Activated T-cell treated with anti-CD3 and anti-CD28 coated beads for 1 hour (primary cell): ENCODE measurements at places on chromosomes 2 and 18.

DNA sequence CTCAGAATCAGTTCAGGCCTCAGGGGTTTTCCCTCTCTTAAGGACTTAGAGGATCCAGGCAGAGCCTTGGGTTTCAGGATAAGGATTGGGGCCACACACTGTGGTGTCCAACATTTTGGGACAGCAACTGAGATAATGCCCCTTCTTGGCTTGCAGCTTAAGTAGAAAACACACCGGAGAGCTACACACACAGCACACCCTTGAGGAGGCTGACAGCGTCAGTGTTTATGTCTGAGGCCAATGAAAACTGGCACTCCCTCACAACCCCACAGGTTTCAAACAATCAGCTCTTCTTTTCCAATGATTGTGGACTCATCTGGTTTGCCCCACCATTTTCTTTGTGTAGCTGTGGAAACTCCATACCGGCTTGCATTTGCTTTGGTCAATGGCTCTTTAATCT is 257.7 kb downstream of the CDCA7 start:
- DNase-seq: no peak

DNA sequence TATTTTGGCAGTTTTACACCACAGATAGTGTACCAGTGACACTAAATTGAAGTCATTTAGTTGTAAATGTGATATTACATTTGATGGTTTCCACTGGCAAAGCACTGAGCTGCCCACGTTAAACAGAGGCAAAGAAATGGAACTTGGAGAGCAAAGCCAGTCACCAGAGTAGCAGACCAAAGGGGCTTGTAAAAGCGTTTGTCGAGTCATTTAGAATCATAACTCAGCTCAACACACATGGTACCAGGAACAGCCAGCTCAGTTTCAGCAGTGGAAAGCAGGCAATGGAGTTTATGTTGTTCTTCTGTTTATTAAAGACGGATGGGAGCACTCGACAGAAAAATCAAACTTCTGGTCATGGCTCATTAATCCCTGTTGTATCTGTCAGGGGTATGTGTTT is 91.2 kb downstream of the POU3F3 start:
- DNase-seq: no peak

GRCh38 chr2:228866781-228867180 is 404.3 kb downstream of the PID1 start:
- no peak for DNase-seq

DNA sequence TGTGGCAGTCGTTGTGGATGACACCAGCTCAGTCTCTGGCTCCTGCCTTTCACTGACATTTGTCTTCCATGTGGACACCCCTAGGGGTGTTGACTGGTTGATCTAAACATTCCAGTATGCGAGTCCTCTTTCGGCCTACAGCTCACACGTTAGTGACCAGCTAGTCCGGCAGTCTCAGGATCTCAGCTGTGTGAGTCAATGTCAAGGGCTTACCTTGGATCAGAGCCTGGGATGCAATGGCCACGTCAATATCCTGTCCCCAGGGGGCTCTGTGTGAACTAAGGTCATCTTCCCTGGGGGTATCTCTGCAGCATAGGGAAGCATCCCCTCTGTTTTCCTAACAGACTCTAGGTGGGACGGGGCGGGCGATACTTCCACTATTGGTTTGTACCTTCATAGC is 35.1 kb upstream of the YWHAQ start:
- DNase-seq: no peak
